Transverse colon (tissue), 4 donors: ENCODE measurements at places on chromosomes 5 and 9. TPM values are rescaled to one million over a fixed set of nuclear protein-coding genes. Genes with fewer than 3 reads are reported as not detected.

SNX30 gene
- 46.4 TPM for total RNA-seq

SNCB gene
- not detected for total RNA-seq

GRCh38 chr5:73378765-73379164 lies 69.8 kb downstream of the FOXD1 start:
- DNase-seq = no peak

DNA sequence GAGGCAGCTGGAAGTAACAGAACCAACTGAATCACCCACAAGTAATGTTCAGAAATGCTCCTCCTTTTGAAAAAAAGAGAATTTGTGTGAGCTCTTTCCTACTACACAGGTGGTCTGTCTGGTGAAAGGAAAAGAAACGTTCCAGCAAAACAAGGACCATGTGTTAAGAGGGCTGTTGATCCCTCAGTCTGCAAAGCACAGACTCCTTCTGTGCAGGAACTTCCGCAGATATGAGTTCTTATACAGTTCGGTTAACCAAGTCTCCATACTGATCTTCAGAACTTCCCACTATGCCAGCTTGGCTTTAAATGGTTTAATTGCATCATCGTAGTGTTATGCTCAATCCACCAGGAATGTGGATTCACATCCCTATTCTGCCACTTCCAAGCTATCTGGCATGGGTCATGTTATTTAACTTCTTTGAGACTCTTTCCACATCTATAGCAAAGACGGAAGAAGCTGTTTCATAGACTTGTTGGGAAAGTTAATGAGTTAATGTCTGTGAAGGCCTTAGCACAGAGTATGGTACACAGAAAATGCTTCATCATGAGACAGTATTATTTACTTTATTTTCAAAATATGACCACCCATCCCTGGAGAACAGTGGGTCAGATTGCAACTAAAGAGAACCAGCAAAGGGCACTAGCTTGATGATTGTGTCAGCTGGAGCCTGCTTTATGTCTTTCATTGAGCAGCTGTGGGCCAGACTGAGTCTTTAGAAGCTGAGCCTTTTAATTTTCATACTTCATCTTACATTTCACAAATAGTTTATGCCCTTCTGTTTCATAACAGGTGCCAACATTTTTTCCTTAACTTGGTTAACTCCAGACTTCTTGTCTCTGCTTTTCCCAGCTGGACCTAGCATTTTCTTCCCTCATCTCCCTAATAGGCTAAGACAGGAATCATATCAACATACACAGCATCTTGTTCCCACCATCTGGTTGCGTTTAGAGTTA lies 89.9 kb downstream of the MAMDC2 start:
- DNase-seq = no peak

DNA sequence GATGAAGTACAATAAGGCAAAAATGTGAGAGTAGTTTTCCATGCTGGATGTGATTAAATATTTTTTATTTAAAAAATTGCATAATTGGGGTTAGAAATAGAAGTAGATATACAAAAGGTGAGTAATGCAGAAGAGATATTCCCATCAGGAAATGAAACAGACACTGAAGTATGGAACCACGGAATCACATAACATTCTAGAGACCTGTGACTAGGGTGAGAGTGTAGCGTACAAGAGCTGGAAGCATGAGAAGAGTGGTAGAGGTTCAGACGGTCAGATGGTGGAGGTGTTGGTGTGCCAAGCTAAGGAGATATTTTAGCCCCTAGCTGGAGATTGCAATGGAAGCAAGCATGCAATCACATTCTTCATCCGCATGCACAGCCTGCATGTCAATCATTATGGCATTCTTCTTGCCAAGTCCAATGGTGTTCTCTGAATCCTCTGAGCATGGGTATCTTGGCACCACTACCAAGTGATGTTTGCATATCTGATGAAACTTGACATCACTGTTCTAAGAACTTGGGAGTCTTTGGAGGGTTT lies 587.8 kb downstream of the PSAT1 start:
- DNase-seq = no peak
